Stimulated activated CD8-positive, alpha-beta memory T cell treated with anti-CD3 and anti-CD28 coated beads, Interleukin-4, amount 100 ng/mL, for 24 hours (primary cell): ENCODE measurements at places on chromosomes 2 and 18.

DNA sequence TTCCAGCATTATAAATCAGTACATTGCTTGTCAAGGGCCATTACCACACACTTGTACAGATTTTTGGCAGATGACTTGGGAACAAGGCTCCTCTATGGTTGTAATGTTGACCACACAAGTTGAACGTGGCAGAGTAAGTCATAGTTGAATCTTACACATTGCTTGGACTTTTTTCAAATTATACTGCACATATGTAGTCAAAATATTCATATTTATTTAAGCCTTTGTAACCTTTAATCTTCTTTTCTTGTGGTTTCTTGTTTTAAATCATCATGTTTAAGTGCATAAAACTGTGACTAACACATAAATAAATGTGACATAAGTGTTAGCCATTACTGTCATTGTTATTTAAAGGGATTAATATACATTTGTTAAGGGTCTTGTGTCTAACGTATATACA, 52.1 kb upstream of the EPB41L5 start:
- no peak for DNase-seq

DNA sequence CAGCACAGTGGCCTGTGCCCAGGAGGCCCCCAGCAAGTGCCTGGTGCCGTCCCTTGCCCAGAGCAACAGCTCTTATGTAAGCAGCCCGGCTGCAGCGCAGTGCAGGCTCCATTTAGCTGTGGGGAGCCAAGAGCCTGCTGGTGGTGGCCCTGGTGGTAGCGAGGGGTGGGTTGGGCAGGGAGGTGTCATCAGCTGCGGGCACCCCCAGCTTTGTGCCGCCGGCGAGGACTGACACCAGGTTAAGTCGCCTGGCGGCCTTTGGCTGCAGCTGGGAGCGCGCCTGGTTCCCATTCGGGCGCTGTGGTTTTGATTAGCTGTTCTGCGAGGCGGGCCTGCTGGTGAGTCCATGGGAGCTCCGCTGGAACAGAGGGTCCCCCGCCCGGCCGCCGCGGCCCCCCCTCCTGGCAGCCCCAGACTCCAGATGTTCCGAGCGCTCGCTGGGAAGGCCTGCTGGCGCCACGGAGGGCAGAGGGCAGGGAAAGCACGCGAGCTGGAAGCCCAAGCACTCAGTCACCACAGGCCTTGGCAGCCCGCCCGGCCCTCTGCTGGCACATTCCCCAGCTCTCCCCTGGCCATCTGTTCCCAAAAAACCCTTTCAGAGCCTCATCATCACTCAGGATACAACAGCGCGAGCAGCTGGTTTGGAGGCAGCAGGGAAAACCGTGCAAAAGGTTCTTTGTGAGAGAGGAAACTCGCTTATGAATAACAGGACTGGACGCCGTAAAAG, 18.4 kb downstream of the ATOH8 start:
- DNase-seq: no peak

DNA sequence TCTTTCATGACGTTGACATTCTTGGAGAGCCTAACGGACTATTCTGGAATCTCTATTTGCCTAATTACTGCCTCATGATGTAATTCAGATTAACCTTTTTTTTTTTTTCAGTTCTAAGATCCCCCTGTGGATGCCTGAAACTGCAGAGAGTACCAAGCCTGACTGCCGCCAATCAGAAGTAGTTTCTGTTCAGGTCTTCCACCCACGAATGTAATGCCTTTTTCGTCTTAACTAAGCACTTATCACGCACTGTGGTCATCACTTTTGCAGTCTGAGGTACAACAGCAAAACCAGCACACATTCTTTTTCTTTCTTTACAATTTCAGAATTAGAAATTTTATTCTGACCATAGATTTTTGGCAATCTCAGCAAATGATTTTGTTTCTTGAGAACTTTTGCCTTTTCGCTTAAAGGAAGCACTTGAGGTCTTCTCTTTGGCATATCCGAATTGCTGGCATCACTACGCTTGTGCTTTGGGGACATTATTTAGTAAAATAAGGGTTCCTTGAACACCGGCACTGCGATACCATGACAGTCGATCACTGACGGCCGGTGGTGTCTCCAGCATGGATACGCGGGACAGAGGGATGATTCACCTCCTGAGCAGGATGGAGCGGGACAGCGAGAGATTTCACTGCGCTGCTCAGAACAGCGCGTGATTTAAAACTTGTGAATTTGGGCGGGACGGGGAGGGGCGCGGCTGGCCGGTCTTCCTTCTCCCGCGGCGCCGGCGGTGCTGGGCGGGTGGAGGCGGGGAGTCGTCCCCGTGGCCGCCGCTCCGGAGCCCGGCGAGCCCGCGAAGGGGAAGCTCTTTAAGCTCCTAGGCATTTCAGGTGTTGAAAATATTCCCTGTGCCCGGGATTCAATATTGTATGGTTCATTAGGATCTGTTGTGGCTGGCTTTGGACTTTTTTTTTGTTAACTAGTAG, 32.0 kb upstream of the GPR55 start:
- no peak for DNase-seq

GRCh38 chr2:151947813-151948165, 119.6 kb upstream of the ARL5A start:
- DNase-seq: no peak

DNA sequence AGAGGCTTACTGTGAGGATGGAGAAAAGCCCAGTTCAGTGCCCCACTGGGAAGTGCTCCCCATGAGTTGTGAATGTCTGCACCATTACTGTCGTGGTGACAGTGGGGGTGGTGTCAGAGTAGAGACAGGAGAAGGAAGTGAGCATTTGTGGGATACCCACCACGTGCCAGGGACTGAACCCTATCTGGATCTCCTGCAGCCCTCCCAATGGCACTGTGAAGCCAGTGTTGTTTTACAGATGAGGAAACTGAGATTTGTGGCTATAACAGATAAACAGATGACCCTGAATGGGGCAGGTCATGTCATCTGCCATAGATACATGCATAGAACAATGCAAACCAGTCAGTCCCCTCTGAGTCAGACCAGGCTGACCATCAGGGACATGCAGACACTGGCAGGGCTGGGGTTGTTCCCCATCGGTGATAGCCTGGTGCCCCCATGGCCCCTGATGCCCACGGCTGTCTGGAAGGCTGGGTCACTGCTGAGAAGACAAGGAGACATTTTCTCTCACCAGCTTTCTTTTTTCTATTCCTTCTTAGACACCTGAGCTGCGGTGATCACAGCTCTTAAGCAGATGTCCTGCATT, 60.8 kb downstream of the EMILIN2 start:
- DNase-seq: no peak

DNA sequence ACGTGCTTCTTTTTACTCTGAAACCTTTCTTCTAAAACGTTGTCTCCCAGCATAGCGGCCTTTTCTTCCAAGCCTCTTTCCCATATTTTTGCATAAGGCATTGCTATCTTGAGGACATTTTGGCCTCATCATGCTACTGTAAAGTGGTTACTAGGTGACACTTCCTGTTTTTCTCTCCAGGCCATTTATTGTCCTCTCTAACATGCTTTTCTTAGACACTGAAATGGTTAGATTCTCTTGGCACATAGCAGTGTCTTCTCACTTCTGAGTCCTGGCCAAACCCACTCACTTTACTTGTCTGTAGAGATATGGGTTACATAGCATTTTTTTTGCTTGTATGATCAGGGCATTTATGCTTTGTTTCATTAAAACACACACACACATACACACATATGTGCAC, 50.1 kb upstream of the KCNH7 start:
- DNase-seq: no peak

DNA sequence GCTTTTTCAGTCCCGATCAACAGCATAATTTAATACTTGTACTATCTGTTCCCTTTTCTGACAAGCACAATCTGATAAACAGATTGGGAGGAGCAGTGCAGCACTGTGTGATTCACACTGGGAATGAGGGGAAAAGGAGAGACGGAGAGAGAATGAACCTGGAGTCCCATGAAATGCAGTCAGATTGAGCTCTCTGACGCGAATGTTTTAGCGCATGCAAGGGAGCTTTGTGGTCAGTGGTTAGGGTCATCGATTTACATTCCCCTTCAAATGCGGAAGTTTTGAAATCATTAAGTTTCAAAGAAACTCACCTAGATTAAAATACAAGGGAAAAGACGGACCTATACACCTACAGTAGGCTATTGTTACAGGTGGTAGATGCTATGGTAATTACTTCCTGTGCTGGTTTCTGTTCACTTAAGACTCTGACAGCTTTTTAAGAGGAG, 99.6 kb downstream of the KCTD1 start:
- DNase-seq: no peak

DNA sequence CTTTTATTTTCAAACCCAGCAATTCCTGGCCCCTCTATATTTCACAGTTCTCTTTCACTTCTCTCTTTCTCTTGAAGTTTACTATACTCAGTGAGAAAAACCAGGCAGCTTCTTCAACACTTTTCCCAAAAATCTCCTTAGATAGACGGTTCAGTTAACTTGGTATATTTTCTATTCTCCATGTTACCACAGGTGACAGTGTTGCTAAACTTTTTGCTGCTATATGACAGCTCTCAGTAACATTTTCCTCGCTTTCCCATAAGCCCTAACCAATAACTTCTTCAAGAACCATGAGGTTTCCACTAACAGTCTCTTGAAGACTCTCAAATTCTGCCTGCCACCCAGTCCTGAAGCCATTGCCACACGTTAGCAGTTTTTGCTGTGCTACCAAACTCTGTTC, 45.8 kb downstream of the CYBRD1 start:
- DNase-seq: no peak

GRCh38 chr2:134582547-134582899, 136.3 kb downstream of the TMEM163 start:
- DNase-seq: no peak

GRCh38 chr2:241154915-241155314, 4.6 kb downstream of the PPP1R7 start:
- DNase-seq: no peak

DNA sequence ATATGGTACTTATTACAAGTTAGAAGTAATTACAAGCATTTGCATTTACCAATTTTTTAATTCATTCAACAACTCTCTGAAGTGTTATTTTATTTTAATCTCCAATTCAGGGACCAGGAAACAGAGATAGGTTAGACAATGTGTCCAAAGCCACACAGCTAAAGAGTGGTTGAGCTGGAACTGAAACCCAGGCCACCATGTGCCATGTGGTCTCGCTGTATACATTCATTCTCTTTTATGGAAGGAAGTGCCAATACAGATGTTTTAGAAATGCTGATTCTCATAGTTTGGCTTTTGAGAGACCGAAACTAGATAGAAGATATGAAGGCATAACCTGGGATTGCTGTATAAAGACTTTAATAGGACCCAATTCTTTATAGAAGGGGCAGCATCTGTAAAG, 684.6 kb upstream of the ID2 start:
- no peak for DNase-seq

GRCh38 chr2:112692918-112693317, 27.9 kb upstream of the NT5DC4 start:
- DNase-seq: no peak

DNA sequence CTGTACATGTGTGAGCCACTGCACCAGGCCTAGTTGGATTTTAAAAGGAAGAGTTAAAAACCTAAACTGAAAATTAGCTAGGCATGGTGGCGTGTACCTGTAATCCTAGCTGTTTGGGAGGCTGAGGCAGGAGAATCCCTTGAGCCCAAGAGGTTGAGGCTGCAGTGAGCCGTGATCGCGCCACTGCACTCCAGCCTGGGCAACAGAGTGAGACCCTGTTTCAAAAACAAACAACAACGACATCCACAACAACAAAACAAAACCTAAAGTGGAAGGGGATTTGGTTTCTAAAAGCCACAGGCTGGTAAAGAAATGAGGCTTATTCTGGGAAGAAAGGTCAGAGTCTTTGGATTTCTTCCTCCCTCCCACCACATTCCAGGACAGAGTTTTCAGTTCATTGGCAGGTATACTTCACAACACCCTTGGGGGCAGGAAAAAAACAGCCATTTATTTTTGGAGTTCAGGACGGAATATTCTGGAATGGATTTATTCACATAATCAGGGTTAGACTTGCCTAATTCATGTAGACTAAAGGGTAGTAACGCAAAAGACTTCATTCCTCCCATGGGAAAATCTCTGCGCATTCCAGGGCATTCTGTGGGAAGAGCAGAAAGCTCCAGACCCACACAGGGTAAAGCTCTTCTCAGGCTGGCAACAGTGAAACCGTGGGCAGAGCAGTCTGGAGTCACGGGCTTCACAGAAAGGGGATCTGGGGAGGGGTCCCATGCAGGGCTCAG, 34.9 kb downstream of the TEX44 start:
- no peak for DNase-seq

- no peak for DNase-seq
These were observed 46.5 kb downstream of the ZAP70 start for GRCh38 chr2:97759727-97760407.

DNA sequence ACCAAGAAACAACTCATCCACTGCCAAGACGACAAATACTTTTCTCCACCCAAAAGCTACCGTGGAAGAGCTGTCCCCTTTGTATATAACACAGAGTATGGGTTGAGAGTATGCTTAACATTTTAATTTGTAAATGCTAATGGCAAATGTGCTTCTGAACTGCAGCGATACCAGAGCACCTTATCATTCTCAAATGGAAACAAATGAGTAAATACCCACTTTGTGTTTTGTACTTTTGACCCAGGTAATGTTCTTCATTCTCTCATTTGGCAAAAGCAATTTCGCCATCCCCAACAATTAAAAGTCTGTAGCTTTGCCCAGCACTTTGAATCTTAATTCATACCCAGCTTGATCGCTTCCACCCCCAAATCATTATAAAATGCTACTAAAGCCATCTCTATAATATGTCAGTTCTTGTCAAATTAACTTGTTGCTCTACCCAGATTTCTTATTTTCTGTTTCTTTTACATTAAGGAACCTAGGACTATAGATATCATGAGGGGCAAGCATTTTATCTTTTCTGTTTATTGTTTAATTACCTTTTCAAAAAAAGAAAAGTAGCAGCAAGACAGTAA, 6.2 kb upstream of the POU3F3 start:
- DNase-seq: no peak

GRCh38 chr2:63192169-63192888, 141.7 kb downstream of the OTX1 start:
- no peak for DNase-seq

- DNase-seq: no peak
These were observed 140.1 kb upstream of the AQP4 start for GRCh38 chr18:27005589-27005988.

GRCh38 chr18:45619826-45620201, 4.5 kb downstream of the SLC14A2 start:
- no peak for DNase-seq
